ENCODE measurements at places on chromosomes 6 and 20.

- DNase-seq = no peak
Measured at GRCh38 chr6:39302011-39302410, 12.2 kb downstream of the KCNK17 start.

DNA sequence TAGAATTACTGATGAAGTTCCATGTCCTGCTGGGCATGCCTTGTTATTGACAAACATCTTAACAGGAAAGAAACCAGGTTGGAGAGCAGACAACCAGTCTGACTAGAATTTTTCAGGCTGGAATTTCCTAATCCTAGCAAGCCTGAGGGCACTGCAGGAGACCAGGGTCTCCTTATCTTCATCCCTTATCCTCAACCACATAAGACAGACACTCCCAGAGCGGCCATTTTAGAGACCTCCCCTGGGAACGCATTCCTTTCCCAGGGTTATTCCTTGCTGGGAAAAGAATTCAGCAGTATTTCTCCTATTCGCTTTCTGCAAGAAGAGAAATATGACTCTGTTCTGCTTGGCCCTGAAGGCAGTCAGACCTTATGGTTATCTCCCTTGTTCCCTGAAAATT is 803.7 kb downstream of the GRIK2 start:
- no peak for DNase-seq

DNA sequence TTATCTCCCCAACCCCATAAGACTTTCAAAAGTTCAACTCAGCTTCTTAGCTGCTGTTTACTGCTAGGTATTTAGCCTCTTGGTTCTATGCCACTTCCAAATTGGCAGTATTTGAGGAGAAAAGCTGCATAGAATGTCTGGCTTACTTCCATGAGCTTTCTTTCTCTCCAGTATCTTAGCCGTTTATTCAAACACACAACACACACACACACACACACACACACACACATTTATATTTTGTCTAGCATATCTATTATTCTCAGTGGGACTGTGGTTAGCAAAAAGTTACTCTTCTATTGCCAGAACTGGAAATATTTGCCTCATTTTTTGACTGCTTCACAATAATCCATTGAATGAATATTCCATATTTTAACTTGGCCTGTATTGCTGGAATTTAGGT is 634.2 kb upstream of the IMPG1 start:
- DNase-seq = no peak

GRCh38 chr6:56683882-56684281 is 41.2 kb upstream of the DST start:
- DNase-seq = no peak

GRCh38 chr6:77462359-77463307 is 658 bp downstream of the HTR1B start:
- DNase-seq = no peak

DNA sequence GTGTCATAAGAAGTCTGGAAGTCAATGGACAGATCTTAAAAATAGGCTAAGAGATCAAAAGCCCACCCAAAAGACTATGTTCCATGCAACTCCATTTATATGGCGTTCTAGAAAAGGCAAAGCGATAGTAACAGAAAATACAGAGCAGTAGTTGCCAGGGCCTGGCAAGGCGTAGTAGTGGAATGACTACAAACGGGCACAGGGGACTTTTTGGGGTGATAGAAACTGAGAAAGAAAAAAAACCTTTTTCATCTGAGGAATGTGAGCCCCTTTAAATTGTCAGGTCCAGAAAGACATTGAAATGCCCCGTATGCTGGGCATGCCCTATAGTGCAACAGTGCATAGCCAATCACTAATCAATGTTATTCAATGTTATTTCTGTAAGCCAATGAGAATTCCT is 47.2 kb upstream of the FAM50B start:
- DNase-seq = no peak

DNA sequence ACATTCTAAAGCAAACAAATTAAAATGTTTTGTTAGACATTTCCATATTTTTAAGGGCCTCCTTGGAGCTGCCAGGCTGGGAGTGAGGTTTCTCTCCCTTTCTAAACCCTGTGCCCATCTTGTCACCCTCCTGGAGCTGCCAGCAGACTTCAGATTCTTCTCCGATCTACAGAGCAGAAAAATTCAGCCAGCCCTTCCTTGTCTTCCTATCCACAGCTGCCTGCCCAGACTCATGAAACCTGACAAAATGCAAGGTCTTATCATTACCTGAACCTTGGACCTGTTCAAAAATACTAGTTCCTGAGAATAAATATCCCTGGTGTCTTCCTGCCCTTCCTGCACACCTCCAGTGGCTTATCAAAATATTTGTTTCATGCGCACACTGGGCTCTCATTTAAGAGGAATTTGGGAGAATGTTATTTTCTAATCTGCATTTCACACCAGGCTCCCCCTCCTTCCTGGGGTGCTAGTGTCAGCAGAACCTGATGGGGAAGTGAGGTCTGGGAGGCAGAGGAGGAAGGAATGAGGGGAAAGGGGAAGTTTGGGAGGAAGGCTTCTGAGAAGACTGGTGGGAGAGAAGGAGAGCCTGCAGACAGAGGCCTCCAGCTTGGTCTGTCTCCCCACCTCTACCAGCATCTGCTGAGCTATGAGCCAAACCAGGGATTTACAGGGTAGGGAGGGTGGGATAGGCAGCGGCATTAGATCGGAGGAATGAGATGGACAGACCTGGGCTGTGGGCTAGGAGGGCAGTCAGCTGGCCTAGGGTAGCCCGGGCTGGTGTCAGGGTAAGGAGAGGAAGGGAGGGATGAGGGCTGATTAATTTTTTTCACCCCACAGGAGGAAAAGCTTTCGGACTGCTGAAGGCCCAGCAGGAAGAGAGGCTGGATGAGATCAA is at the start of gene AIF1:
AIF1 (plus strand) TSS at position 551 of the 895 bp plus-strand sequence; CDS start at position 647, 96 bp downstream.
- no peak for DNase-seq

- no peak for DNase-seq
Measured at GRCh38 chr6:11228935-11229654, 3.4 kb downstream of the NEDD9 start.

- no peak for DNase-seq
Measured at GRCh38 chr6:139595183-139595582, 220.7 kb upstream of the CITED2 start.

GRCh38 chr6:129661536-129662405 is 48.2 kb downstream of the ARHGAP18 start:
- no peak for DNase-seq

- DNase-seq = no peak
Measured at GRCh38 chr6:25132934-25133333, 146.2 kb upstream of the CARMIL1 start.

GRCh38 chr6:3348821-3349220 is 90.1 kb downstream of the PSMG4 start:
- DNase-seq = no peak

DNA sequence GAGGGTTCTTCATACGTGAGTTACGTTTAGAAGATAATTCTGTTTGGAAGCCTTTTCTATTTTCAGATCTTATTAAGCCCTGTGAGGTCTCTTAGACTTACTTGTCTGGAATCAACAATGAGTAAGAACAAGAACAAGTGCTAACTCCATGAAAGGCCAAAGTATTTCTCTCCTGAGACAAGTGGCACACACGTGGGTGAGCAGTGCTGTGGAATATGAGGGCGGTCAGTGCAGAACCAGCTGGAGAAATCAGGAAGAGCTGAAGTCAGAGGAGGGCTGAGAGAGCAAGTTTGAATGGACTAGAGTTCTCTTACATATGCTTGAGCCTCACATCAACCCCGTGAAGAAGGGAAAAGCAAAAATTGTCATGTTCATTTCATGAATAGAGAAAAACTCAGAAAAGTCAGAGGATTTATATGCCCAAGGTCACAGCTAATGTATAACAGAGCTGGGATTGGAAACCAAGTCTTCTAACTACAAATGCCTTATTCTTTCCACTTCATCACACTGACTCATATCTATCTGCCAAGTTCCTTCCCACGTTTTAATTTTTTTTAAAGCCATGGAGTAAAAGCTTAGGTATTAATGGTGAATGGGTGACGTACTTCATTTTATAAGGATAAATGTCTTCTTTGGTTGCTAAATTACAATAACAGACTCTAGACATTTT is 201.3 kb upstream of the DTNBP1 start:
- no peak for DNase-seq

DNA sequence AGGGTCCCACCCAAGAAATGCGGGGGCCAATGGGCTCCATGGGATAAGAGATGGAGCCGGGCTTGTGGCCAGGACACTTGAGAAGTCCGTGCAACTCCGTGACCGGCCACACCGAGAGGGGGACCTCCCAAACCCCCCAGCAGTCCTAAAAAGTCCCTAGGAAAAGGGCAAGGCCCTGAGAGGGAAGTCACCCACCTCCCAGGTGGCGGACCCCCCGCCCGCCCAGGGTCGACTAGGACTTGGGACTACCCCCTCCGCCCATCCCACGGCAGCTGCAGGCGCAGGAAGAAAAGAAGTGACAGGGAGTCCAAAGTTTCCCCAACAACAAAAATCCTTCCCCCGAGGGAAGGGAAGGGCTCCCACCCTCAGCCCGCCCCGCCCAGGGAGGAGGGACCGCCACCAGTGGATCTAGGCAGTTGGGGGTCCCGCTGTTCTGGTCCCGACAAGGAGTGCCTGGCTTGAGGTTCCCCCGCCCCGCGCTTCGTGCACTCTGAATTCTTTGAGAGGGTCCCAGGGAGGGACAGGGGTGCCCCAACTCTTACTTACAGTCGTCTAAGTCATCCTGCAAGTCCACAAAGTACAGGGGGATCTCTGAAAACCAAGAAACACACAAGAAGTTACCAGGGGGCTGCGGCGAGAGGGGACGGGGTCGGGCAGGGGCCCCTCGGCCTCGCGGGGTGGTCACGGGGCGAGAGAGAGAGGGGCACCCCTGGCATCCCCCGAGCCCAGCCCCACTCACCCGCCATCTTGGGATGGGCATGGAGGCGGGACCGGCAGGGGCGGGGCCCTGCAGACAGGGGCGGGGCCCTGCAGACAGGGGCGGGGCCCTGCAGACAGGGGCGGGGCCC is 611 bp upstream of the RAB22A start:
- DNase-seq = peak; percentile 50

DNA sequence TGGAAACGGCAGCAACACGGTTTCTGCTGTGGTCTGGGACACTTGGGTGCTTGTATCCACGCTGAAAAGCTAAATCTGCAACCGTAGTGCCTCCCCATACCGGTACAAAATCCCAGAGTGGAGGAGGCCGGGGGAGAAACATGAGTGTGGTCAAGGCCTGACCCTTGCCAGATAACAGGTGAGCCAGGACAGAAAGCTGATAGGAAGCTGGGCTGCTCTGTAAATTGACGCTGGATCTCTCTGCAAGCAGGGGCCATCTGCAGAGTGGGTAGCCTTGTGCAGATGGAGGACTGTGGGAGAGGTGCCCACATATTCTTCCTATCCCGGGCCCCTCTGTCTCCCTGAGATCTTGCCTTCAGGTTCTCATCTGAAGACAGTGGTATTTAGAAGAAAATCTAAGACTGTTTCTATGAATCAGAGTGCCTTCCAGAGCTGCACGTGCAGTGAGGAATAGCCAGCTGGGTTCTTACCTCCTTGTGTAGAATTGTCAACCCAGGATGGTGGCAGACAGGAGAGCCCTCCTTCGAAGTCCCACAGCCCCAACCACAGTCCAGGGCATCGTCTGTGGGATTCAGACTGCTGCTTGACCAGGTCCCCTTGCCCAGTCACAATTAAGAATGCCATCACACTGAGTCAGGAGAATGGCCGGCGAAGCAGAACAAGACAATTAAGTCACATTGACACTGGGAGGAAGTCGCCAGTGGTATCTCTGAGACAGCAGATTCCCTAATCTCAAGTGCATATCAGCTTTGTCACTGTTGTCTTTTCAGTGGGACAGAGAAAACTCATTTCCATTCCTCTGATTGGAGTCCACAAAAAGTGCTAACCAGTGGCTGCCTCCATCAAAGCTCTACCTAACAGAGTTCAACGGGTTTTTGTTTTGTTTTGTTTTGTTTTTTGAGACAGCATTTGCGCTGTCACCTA is 100.0 kb upstream of the RIPOR2 start:
- DNase-seq = no peak

DNA sequence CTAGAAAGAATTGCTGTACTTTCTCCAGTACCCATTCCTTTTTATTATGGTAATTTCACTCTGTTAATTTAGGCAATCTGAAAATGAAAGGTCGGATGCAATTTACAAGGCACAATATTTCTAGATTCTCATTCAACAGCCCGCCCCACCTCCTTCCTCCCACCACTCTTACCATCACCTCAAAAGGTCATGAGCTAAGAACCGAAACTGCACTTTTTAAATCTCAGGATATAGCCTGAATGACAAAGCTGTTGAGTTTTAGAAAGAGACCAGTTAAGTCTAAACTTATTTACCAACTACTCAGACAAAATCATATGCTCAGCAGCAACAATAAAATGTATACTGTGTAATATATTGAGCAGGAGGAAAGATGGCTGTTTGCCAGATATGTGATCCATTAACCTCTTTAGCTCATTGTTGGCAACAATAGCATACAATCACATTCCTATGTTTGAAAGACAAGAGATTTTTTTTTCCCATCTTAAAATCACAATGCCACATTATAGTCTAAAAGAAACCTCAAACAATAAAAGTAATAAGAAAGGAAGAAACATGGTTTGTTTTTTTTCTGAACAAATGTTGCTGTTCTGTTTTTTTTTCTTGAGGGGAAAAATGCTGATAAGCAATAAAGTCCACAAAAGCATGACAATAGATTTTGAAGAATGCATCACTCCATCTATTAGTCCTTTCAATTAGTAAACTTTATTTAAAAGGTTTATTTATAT is 1.6 kb upstream of the HS3ST5 start:
- no peak for DNase-seq

DNA sequence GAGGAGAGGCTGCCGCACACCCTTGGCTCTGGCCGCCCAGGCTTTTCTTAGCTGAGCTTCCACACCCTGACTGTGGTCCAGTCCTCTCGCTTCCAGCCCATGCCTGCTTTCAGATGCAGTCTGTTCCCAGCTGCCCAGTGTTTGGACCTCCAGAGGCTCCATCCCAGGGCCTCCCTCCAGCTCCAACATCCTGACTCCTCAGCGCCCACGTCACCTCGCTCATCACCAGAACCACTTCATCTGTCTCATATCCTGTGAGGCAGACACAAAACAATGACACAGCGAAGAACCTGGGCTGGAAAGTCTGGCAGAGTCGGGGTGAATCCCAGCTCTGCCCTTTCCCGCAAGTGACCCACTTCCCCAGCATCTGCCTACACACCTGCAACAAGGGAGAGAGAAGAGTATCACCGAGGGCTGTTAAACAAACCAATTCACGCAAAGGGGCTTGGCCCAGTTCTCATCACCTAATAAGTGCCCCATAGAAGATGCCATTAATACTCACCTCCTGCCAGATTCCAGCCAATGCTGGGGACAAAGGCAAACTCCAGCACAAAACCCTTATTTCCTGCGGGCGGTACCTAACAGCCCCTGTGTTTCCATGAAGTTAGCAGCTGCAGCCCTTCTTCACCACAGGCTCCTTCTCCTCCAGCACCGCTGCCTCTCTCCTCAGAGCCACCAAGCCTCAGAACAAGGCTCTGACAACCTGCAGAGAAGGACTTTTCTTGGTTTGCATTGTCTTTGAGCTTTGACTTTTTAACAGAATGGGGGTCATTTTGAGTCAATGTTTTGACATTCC is 133.4 kb upstream of the CDH4 start:
- DNase-seq = no peak

Data from GM18507 (cell line).